ENCODE measurements at places on chromosomes 2 and 18. TPM values are rescaled to one million over a fixed set of nuclear protein-coding genes. Genes with fewer than 3 reads are reported as not detected.

Gene RTP5
- not detected for total RNA-seq

Gene FOXI3
- total RNA-seq: not detected

Gene HTR2B
- total RNA-seq: 0.05 TPM

Gene LIMS4
- 1.1 TPM for total RNA-seq

Gene SIX3
- total RNA-seq: not detected

Gene VIT
- 0.52 TPM for total RNA-seq

Gene RND3
- 208 TPM for total RNA-seq
